ENCODE measurements at places on chromosomes 3 and 15. TPM values are rescaled to one million over a fixed set of nuclear protein-coding genes. Genes with fewer than 3 reads are reported as not detected.

Gene DNASE1L3
- total RNA-seq = 1.6 TPM

Gene MYH15
- 0.84 TPM for total RNA-seq

Gene AHSG
- total RNA-seq = not detected

Gene FBN1
- 0.52 TPM for total RNA-seq

Gene DPP8
- total RNA-seq = 51.1 TPM

Gene WNT7A
- 4.8 TPM for total RNA-seq

Gene ANKUB1
- not detected for total RNA-seq

Gene GPR171
- 10.6 TPM for total RNA-seq

Gene RAP2B
- 30.3 TPM for total RNA-seq

Gene PODXL2
- total RNA-seq = 1.9 TPM

Gene IQCH
- total RNA-seq = 0.42 TPM

Gene ATP13A5
- total RNA-seq = not detected

Gene NRROS
- 43.4 TPM for total RNA-seq

Gene CERS3
- total RNA-seq = 0.73 TPM

Gene GPR149
- total RNA-seq = not detected

Gene ANXA2
- 317 TPM for total RNA-seq

Gene CD200R1
- total RNA-seq = 5.1 TPM

Gene NLGN1
- total RNA-seq = 0.10 TPM

Gene PATL2
- 19.2 TPM for total RNA-seq

Gene TERC
- 382 TPM for total RNA-seq

Gene DAZL
- 0.10 TPM for total RNA-seq

Gene RBM6
- 59.0 TPM for total RNA-seq

Gene SCN5A
- not detected for total RNA-seq

Gene TMED3
- 32.3 TPM for total RNA-seq

Gene ETV5
- total RNA-seq = 0.42 TPM

Gene COL6A5
- not detected for total RNA-seq

Gene STOML1
- total RNA-seq = 2.2 TPM

Gene SPINK8
- total RNA-seq = not detected

Gene NOP10
- 112 TPM for total RNA-seq

Gene HRG
- total RNA-seq = not detected

Gene CDHR4
- not detected for total RNA-seq

Gene GHRL
- 0.42 TPM for total RNA-seq

Gene TTLL13
- total RNA-seq = 0.31 TPM

Gene FILIP1L
- total RNA-seq = 0.42 TPM

Gene SUCNR1
- 0.94 TPM for total RNA-seq

Gene SCN11A
- total RNA-seq = under 0.01 TPM

Gene HHLA2
- 0.31 TPM for total RNA-seq

Gene PAK6
- 0.42 TPM for total RNA-seq

Gene TLR9
- 0.21 TPM for total RNA-seq
